Thoracic aorta (tissue), 2 donors: ENCODE measurements at places on chromosomes 11 and 22. TPM values are rescaled to one million over a fixed set of nuclear protein-coding genes. Genes with fewer than 3 reads are reported as not detected.

DNA sequence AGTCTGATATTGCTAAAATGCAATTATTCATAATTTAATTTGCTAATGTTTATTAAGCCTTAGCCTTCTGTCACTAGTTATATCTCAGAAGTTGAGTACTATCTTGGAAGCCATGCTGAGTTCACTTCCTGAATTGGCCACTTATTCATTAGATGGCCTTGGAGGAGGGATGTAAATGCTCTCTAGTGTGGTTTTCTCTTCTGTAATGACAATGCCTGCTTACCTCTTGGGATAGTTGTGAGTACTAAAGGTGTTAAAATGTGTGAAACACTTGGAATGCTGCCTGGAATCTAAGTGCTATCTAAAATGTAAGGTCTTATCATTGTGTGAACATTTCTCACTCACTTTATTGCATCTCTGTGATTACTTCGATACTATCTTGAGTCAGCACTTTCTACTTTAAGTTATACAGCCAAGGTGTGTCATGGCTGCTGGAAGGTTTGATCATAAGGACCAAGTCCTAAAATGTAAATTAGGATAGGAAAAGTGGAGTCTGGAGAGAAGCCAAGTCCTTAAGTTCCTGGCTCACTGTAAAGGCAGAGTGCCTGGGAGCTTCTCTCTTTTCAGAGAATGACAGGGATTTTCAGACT lies 12.4 kb downstream of the GLYATL2 start:
- DNase-seq: no peak
- H3K27ac ChIP-seq: no peak overlapping the region
- H3K4me1 ChIP-seq: no peaks in the 10 kb centered on the region
- no peaks in the 10 kb centered on the region for H3K36me3 ChIP-seq

GRCh38 chr11:102800767-102801166 lies 2.8 kb upstream of the MMP1 start:
- H3K36me3 ChIP-seq: no peaks in the 10 kb centered on the region
- no peak for DNase-seq
- H3K4me3 ChIP-seq: no peak overlapping the region

GRCh38 chr11:34305193-34305592 lies 52.6 kb downstream of the ABTB2 start:
- H3K27ac ChIP-seq: no peak overlapping the region
- H3K4me3 ChIP-seq: no peak overlapping the region
- no peaks in the 10 kb centered on the region for H3K36me3 ChIP-seq
- no peaks in the 10 kb centered on the region for H3K27me3 ChIP-seq

GRCh38 chr11:541433-541885 lies 4.1 kb downstream of the LRRC56 start:
- H3K27ac ChIP-seq: no peak overlapping the region
- H3K27me3 ChIP-seq: no peaks in the 10 kb centered on the region
- no peaks in the 10 kb centered on the region for H3K36me3 ChIP-seq
- no peak for DNase-seq
- H3K4me1 ChIP-seq: peaks cover 15% of the 10 kb centered on the region
- H3K4me3 ChIP-seq: no peak overlapping the region

Gene IGHMBP2
- 40.8 TPM for total RNA-seq
